Activated T-cell treated with anti-CD3 and anti-CD28 coated beads, Interleukin-2, amount 50 U/mL, for 1 hour (primary cell): ENCODE measurements at places on chromosomes 13 and 19.

DNA sequence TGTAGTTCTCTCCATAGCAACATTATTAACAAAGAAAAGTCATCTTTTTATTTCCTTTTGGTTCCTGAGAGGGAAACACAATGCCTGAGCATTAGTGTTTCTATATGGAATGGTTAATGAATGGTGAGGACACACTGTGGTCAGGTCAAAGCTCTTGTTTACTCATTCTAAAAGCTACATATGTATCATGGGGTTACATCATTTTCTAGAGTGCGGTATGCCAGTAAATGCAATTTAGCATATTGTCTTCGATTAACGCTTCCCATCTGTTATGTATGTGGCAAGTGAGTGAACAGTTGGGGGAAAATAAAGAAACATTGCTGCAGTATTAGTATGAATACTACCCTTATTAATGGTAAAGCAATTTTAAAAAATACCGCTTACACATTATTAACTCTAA is 1152.2 kb upstream of the SPRY2 start:
- DNase-seq: no peak

DNA sequence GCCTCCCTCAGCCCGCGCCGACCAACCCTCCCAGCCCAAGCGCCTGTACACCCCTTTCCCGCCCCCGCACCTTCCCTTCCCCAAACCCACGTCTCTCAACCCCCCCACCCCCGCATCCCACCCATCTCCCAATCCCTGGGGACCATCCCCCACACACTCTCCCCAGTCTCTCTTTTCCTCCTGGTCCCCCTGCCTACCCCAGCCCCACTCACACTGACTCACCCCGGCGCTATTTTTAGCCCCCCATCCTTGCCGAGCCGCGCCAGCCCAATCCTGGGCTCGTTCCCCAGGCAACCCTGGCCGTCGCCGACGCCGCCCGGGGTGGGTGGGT is 11.7 kb downstream of the CIC start:
- no peak for DNase-seq

- no peak for DNase-seq
Measured at GRCh38 chr19:47315125-47315821, 5.6 kb downstream of the C5AR1 start.

DNA sequence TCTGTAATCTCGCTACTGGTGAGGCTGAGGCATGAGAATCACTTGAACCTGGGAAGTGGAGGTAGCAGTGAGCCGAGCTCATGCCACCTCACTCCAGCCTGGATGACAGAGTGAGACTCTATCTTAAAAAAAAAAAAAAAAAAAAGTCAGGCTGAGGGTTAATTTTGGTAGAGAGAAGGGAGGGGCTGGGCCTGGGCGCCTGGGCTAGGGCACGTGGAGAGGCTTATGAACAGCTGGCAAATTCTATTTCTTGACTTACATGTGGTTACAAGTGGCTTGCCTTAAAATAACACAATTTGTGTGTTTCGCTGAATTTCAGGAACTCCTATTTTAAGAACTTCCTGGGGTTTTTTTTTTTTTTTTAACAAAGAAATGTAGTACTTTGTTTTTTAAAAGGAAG is 47.6 kb upstream of the MAP3K10 start:
- DNase-seq: peak; percentile 38

- DNase-seq: no peak
Measured at GRCh38 chr19:32171719-32172151, 173.7 kb upstream of the ZNF507 start.

DNA sequence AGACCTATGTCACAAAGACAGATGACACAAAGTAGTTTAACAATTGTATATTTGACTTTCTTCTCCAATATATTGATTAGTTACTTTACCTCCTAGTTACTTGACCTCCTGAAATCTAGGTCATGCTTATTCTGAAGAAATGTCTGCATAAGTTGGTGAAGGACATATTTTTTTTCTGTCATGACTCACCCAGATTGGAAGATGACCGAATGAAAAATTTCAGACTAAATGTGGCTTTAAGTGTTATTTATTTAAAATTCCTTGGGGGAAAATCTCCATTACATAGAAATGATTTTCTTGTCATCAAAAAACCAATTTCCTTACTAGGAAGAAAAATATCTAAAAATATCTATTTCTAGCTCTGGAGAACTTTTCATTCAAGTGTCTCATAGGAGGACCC is 217.1 kb downstream of the POSTN start:
- DNase-seq: no peak
